ENCODE measurements at places on chromosomes 4 and X. TPM values are rescaled to one million over a fixed set of nuclear protein-coding genes. Genes with fewer than 3 reads are reported as not detected.

TLR8 gene
- not detected for total RNA-seq

HDX gene
- total RNA-seq: 2.2 TPM

PPP1R2C gene
- total RNA-seq: not detected

ZFX gene
- total RNA-seq: 18.5 TPM

AFAP1 gene
- 32.6 TPM for total RNA-seq

NDNF gene
- total RNA-seq: 0.59 TPM

TMPRSS11A gene
- total RNA-seq: not detected

HELT gene
- total RNA-seq: not detected

TLR1 gene
- 0.84 TPM for total RNA-seq

GPRIN3 gene
- under 0.01 TPM for total RNA-seq

ANOS1 gene
- total RNA-seq: 0.45 TPM

CSN1S1 gene
- total RNA-seq: not detected

SUV39H1 gene
- total RNA-seq: 21.7 TPM

PAPSS1 gene
- total RNA-seq: 30.3 TPM

HAND2 gene
- 0.30 TPM for total RNA-seq

CRMP1 gene
- 2.1 TPM for total RNA-seq

ING2 gene
- 9.5 TPM for total RNA-seq

TBC1D8B gene
- 4.5 TPM for total RNA-seq

DCHS2 gene
- total RNA-seq: under 0.01 TPM

MAGEB1 gene
- total RNA-seq: not detected

N4BP2 gene
- total RNA-seq: 1.3 TPM

HTT gene
- total RNA-seq: 16.0 TPM

CHIC1 gene
- 2.4 TPM for total RNA-seq

TMPRSS11B gene
- total RNA-seq: not detected

PF4V1 gene
- not detected for total RNA-seq

RBMXL3 gene
- total RNA-seq: not detected

TNIP2 gene
- 53.1 TPM for total RNA-seq

ANKRD50 gene
- total RNA-seq: 6.7 TPM

HPGD gene
- total RNA-seq: not detected

ZNF732 gene
- 1.0 TPM for total RNA-seq

FGA gene
- total RNA-seq: not detected

PAK3 gene
- total RNA-seq: 0.17 TPM

CLNK gene
- total RNA-seq: not detected

TSPAN6 gene
- total RNA-seq: 17.4 TPM

NKX3-2 gene
- 1.2 TPM for total RNA-seq

SPATA4 gene
- 0.17 TPM for total RNA-seq

XPNPEP2 gene
- 1.5 TPM for total RNA-seq

HSD17B13 gene
- total RNA-seq: under 0.01 TPM

Data from bronchus fibroblast of lung (primary cell).